ENCODE measurements at places on chromosomes 16 and 17.
A peak's percentile ranks its signal among the peaks of the same experiment; 100 is the strongest.

DNA sequence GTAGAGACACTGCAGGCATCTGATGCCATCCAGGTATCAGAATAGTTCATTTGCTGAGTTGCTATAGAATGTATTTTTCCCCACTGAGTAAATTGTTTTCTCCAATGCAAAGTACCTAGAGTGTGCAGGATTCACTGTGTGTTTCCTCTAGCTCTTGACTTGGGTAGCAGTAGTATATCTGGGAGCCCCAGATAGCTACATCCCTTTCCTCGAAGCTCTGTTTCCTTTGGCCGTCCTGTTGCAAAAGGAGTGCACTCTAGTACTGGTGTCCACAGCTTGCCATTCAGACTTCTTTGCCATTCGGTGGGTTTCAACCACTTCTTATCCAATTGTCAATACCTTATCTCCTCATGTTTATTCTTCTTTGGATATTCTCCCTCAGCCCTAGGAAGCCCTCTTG, 12.8 kb downstream of the ABCA8 start:
- no peak for DNase-seq

DNA sequence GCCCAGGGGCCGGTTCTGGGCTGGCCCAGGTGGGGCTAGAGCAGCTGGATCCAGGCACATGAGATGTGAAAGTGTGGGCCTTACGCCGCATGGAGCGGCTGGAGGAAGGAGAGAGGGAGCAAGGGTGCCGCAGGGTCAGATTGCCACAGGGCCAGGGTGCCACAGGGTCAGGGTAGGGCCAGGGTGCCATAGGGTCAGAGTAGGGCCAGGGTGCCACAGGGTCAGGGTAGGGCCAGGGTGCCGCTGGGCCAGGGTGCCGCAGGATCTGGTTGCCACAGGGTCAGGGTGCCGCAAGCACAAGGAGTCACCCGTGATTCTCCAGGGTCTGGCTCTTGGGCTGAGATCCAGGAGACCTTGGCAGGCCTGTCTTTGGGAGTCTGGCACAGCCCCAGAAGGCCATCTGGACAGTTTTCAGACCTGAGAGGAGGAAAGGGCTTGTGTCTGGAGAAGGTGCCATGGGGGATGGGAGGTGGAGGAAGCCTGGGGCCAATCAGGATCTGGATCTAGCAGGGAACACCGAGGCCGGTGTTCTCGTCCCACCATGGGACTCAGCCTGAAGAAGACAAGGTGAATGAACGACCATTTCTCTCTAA, 13.1 kb upstream of the LASP1NB start:
- no peak for DNase-seq

DNA sequence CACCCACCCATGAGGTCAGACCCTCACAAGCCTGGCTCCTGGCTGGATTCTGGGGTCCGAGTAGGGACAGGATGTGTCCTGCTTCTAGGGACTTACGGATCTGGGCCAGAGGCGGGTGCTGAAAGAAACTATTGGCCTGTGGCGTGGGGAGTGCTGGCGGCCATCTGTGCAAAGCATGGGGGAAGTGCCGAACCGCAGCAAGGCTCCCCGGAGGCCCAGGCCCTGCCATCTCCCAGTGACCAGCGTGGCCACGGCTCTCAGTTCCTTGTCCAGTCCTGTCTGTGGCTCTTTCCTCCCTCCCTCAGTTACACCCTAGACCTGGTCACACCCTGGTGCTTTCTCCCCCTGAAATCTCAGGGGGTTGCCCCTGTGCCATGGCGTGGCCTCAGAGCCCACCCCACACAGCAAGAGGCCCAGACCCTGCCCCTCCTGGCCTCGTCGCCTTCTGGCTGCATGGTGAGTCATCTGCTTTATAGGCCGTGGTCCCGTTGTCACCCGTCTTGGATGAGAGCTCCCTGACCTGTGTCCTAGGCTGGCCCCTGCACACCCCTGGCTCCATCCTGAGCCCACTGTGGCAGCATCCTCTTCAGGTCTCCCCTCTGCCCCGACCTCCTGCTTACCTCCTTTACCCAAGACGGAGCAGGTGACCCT, 54.5 kb downstream of the PRMT7 start:
- DNase-seq = no peak

GRCh38 chr17:42508426-42509165, 27.4 kb upstream of the NAGLU start:
- DNase-seq = no peak

GRCh38 chr17:9356488-9356911, 219.1 kb downstream of the STX8 start:
- no peak for DNase-seq

DNA sequence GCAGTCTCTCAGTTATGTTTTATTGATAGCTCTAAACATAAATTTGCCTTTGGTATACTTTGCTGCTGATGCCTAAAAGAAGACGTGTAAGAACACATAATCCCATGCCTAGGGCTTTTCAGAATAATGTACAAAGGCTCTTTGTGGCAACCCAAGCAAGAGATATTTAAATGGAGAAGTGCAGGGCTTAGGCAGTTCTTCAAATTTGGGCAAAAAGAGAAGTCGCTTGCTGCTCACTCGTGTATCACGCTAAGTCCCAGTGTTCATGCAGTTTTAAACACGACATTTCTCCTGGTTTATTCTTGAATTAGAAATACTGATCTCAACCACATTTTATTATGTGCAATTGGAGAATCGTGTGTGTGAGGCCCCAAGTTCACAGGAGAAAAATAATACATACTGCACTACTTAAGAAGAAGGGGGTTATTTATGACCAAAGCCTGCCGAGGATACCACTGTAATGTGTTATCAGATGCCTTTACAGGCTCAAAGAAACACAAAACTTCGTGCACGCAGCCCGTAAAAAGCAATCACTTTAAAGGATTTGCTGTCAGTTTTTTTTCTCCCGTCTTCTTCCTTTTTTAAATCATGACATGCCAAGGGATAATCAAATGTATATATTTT, 22.5 kb upstream of the IRX6 start:
- DNase-seq = no peak

GRCh38 chr16:57621521-57622271, 6.7 kb upstream of the ADGRG1 start:
- no peak for DNase-seq

- DNase-seq = no peak
These were observed 48.3 kb upstream of the LGALS9 start for GRCh38 chr17:27582696-27583095.

- no peak for DNase-seq
These were observed 155.2 kb downstream of the RAB11FIP4 start for GRCh38 chr17:31546650-31547049.

DNA sequence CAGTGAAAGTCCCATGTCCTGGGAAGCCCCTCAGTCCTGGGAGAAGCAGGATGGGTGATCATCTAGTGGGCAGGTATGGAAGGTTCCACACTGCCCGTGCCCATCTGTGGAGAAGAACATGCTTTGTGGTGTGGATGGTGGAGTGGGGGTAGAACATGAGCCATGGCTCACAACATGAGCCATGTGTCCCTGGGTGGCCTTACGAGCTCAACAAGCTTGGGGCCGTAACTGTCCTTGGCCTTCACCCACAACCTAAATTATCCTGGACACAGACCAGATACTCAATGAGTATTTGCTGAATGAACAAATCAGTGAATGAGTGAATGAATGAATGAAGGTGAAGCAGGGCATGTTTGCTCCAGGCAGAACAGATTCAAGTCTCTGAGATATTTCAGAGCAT, 13.5 kb downstream of the SOX8 start:
- no peak for DNase-seq

- no peak for DNase-seq
These were observed 185.0 kb upstream of the COX10 start for GRCh38 chr17:13884347-13884746.

- peak; percentile 85 for DNase-seq
These were observed 23.6 kb upstream of the KRT17 start for GRCh38 chr17:41647940-41648410.

DNA sequence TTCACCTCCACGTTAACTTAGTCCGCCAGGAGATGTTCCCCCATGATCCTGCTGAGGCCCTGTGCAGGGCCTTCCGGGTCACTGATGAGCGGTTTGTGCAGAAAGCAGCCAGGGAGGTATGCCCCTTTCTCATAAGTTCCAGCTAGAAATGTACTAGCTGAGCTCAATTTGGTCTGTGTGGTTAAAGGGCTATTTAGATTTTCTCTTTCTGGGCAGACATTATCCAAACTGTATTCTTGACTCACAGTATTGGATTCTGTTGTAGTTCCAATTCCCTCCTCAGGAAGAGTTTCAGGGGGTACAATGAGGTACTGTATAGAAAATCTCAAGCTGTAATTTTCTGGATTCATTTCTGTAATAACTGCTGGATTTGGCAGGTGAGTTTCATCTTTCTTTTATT, 137.1 kb downstream of the TRIM37 start:
- no peak for DNase-seq

DNA sequence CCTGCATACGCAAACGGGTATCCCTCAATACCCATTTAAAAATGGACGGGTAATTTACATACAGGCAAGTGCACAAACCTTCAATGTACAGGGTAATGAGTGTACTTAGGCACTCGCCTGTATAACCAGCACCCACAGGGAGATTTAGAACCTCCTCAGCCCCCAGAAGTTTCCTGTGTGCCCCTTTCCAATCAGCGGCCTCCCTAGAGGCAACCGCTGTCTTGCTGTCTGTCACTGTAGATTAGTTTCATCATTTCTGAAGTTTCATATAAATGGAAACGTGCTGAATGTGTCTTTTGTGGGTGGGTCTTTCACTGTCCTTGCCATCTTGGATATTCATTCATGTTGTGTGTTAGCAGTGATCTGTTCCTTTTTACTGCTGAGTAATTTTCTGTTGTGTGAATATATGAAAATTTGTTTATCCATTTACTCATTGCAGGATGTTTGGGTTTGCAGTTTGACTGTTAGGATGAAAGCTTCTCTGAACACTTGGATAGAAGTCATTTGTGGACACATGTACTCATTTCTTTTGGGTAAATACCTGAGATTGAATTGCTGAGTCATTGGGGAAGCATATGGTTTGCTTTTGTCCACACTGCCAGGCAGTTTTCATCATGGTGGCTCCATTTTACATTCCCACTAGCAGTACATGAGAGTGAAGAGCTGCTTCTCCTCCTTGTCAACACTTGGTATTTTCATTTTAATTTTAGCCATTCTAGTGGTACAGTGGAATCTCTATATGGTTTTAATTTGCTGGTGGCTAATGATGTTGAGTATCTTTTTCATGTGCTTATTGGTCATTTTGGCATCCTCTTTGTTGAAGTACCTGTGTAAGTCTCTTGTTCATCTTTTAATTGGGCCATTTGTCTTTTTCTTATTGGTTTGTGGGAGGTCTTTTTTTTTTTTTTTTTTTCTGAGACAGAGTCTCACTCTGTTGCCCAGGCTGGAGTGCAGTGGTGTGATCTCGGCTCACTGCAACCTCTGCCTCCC, 2.1 kb upstream of the ADCY7 start:
- DNase-seq = no peak

DNA sequence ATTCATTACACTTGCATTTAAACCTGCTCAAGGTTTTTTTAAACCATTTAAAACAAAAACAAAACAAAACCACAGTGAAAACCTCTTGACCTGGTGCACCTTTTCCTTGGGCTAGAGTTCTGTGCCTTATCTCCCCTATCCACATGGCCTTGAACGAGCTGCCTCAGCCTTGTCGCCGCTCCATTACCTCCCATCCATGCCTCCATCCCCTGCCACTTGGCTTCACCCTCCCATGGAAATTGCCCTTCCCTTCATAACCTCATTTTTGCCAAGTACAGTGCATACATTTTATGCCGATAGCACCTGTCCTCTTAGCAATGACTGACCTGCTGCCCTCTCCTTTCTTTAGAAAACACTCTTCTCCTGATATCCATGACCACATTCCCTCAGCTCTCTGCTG, 188.6 kb upstream of the ASIC2 start:
- DNase-seq = no peak

- DNase-seq = no peak
These were observed 66.6 kb upstream of the ELAC2 start for GRCh38 chr17:13084420-13084819.

- DNase-seq = no peak
These were observed 51.7 kb downstream of the NLK start for GRCh38 chr17:28093999-28094716.

GRCh38 chr17:46163316-46163715, 29.9 kb downstream of the KANSL1 start:
- no peak for DNase-seq

- no peak for DNase-seq
These were observed 76.4 kb downstream of the WWP2 start for GRCh38 chr16:69838489-69838888.

DNA sequence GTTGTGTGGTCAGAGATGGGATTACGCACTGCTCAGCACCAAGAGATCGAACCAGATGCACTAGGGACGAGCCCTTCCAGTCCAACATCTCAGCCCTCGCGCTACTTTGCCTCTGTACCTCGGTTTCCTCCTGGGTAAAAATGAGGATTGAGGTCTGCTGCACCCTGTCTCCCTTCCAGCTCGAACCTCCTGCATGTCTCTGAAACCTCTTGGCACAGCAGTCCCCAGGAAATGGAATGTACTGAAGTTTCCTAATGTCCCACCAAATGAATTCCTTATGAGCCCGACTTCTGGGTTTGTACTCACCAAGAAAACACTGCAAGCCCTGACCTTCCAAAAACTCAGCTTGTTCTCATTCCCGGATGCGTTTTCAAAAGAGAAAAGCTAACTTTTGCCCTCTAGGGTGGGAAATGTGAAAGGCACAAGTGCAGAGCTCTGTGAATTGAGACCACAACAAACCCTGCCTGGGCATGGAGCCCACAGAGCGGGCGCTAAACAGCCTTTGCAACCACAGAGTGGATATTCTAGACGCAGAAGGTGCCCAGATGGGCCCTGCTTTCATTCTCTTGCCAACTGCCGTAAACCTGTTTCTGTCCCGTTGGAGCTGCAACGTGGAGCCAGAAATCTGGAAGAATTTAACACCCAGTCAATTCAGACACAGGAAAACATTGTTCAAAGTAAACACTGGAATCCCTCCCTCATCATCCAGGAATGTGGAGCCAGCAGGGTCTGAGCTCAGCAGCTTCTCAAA, 10.3 kb downstream of the CDRT4 start:
- no peak for DNase-seq

DNA sequence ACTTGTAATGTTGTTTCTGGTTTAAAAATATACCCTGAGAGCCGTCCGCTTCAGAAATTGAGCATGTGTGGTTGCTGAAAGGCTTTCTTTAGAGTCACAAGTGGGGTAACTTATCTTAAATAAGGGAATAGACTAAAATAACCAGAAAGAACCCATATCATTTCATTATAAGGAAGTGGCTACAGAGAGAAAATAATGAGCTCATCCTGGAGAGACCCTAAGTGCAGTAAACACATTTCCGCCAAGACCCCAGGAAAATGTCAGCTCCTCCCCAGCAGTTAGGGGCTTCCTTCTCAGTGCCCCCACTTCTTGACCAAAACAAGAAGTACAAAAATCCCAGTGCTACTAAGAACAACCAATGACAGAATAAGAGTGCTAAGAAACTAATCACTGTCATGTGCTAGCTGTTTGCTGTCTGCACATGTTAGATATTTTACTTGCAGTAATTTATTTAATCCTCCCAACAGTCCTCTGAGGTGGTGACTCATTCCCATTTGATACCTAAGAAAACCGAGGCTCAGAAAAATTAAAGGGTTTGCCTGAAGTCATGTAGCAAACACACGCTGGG, 83.5 kb downstream of the CDYL2 start:
- DNase-seq = no peak

Measured in stimulated activated CD8-positive, alpha-beta memory T cell treated with anti-CD3 and anti-CD28 coated beads, Interleukin-4, amount 100 ng/mL, for 4 hours (primary cell).